ENCODE measurements at places on chromosomes 11 and 22.

DNA sequence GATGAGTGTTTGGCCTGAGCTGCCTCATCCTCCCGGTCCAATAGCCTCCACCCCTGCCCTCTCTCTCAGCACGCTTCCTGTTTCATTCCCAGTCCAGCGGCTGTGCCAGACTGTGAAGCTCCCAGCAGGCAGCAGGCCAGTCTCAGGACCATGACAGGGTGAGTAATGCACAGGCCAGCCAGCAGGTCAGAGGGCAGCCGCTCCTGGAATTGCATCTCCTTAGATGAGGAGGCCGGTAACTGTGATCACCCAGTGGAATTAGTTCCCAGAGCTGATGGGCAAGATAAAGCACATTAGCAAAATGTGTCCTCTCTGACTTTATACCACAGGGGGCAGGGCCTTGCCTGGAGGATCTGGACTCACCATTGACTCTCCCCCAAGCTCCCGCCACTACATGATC lies 251.2 kb downstream of the ETS1 start:
- DNase-seq: no peak

DNA sequence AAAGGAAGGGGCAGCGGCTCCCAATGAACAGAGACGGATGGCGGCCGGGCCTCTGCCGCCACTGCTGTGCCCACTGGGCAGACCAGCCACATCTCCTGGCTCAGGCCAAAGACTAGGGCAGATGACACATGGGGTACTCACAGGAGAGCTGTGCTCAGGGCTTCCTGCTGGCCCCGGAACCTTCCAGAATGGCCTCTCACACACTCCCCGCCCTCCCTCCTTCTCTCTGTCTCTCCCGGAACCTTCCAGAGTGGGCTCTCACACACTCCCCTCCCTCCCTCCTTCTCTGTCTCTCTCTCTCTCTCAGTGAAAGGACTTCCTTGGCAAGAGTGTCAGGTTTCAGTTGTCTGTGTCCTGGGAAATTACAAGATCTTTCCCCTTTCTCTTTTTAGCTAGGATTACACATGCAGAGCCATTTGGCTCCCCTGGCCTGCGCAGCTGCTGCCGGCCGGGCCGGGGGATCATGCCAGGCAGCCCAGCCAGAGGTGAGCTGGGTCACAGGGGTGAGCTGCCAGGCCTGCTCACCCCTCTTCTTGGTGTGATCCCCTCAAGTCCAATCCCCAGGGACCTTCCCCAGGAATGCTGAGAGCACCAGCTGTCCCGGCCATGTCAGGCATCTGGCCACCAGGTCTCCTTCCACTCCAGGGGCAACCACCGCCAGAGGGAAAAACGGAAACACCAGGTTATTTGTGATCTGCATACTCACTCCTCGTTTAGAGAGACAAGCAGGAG lies 45.3 kb upstream of the ADA2 start:
- DNase-seq: no peak

GRCh38 chr11:75022296-75022695 lies 33.6 kb downstream of the NEU3 start:
- no peak for DNase-seq

DNA sequence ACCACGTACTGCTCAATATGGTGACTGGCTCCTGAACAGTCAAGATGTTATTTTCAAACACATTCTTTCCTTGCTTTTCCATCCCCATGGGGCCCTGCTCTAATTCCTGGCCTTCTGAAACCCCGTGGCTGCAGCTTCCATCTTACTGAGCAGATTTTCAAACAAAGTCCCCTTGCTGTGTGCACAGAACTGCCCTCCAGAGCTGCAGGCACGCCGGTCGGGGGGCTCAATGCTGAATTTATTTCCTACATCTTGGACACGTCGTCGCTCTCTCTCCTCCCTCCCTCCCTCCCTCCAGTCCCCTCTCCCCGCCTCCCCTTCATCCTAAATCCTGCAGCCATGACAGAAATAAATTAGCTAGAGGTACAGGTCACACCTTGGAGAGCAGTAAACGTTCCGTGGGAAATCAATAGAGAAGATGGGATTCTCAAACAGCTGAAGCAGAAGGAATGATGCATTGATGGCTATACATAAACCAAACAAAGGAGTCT lies 243.1 kb upstream of the BLID start:
- no peak for DNase-seq

GRCh38 chr11:124474079-124474478 lies 28.6 kb upstream of the OR8B8 start:
- DNase-seq: no peak

DNA sequence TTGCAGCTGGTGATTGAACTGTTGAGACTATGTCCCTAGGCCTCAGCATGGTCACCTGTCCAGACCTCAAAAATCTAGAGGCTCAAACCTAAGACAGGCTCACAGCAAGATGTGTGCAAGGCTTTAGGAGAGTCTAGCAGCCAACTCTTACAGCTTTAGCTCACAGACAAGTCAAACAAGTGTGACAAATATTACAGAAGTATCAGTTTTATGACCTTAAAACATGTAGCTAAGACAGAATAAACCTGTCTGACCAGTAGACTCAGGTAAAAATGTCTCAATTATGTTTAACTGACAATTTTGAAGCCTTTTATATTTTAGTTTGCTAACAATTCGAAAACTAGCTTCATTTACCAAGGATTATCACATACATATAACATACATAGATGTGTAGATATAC lies 80.0 kb upstream of the HTATIP2 start:
- no peak for DNase-seq

GRCh38 chr11:69398529-69399492 lies 82.7 kb upstream of the LINC01488 start:
- no peak for DNase-seq

DNA sequence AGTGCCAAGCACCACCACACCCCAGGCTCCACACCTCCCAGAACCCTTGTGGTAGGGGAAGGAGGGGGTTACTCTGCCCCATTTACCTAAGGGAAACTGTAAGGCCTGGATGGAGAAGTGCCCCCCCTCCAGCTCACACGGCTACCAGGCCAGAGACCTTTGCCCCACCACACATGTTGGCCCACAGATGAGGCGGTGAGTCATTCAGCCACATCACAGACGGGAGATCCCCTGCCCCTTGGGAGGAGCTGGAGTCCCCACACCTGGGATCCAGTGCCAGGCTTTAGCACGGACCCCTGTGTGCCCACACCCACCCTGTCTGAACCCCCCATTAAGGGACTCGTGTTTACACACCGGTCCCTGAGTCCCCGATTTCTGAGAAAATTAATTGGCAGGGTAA lies 24.9 kb downstream of the CDKN1C start:
- DNase-seq: no peak

- DNase-seq: no peak
Observed at GRCh38 chr11:2796091-2796490, 89.5 kb downstream of the CDKN1C start.

All from NCI-H1105 (cell line).